Renal cortex interstitium (tissue), 15 donors: ENCODE measurements at places on chromosomes 3 and 15. TPM values are rescaled to one million over a fixed set of nuclear protein-coding genes. Genes with fewer than 3 reads are reported as not detected.

The DZIP1L gene
- polyA plus RNA-seq = 16.4 TPM

The ARHGAP31 gene
- 14.4 TPM for polyA plus RNA-seq

The SI gene
- not detected for polyA plus RNA-seq

The DNAH1 gene
- 10.0 TPM for polyA plus RNA-seq

The CCR1 gene
- 1.9 TPM for polyA plus RNA-seq

The BFSP2 gene
- 0.32 TPM for polyA plus RNA-seq

The PEX11A gene
- polyA plus RNA-seq = 17.3 TPM

The RYR3 gene
- polyA plus RNA-seq = 13.6 TPM

The ZMYND10 gene
- polyA plus RNA-seq = 2.9 TPM

The ZNF639 gene
- polyA plus RNA-seq = 66.1 TPM

The C2CD4B gene
- 0.94 TPM for polyA plus RNA-seq

The FGD5 gene
- polyA plus RNA-seq = 27.7 TPM

The FBXL2 gene
- polyA plus RNA-seq = 32.1 TPM

The CALML4 gene
- 37.2 TPM for polyA plus RNA-seq

The DUOXA1 gene
- polyA plus RNA-seq = 0.20 TPM

The COMMD4 gene
- 107 TPM for polyA plus RNA-seq

The ARL6IP5 gene
- 105 TPM for polyA plus RNA-seq

The DIPK2A gene
- polyA plus RNA-seq = 43.6 TPM

The GOLGA8J gene
- 0.32 TPM for polyA plus RNA-seq

The NR2E3 gene
- 0.34 TPM for polyA plus RNA-seq

The CCNB2 gene
- polyA plus RNA-seq = 35.8 TPM

The C3orf52 gene
- polyA plus RNA-seq = 6.0 TPM

The MST1R gene
- polyA plus RNA-seq = 1.5 TPM

The TMEM212 gene
- 0.09 TPM for polyA plus RNA-seq

The GNAT1 gene
- polyA plus RNA-seq = not detected

The NECTIN3 gene
- polyA plus RNA-seq = 36.9 TPM

The FANCD2OS gene
- not detected for polyA plus RNA-seq

The SST gene
- 0.45 TPM for polyA plus RNA-seq

The HTR3E gene
- not detected for polyA plus RNA-seq

The RPUSD2 gene
- 12.8 TPM for polyA plus RNA-seq

The SLC51B gene
- polyA plus RNA-seq = 10.5 TPM

The SEMA4B gene
- 46.5 TPM for polyA plus RNA-seq

The CRABP1 gene
- 35.2 TPM for polyA plus RNA-seq

The LMAN1L gene
- polyA plus RNA-seq = not detected

The OR4F6 gene
- not detected for polyA plus RNA-seq

The ANKUB1 gene
- 0.46 TPM for polyA plus RNA-seq
